ENCODE measurements at places on chromosomes 5 and 9.

- DNase-seq: peak; percentile 22
Observed at GRCh38 chr9:134290603-134291451, 35.4 kb upstream of the RXRA start.

- DNase-seq: no peak
Observed at GRCh38 chr5:72141440-72142355, 34.4 kb downstream of the MAP1B start.

GRCh38 chr9:68804911-68805889 is 100.2 kb downstream of the PIP5K1B start:
- peak; percentile 66 for DNase-seq

- no peak for DNase-seq
Observed at GRCh38 chr9:121728916-121729315, 77.5 kb downstream of the DAB2IP start.

GRCh38 chr9:92685022-92685421 is 15.1 kb upstream of the IPPK start:
- no peak for DNase-seq

- no peak for DNase-seq
Observed at GRCh38 chr5:88298425-88298824, 29.8 kb upstream of the TMEM161B start.

DNA sequence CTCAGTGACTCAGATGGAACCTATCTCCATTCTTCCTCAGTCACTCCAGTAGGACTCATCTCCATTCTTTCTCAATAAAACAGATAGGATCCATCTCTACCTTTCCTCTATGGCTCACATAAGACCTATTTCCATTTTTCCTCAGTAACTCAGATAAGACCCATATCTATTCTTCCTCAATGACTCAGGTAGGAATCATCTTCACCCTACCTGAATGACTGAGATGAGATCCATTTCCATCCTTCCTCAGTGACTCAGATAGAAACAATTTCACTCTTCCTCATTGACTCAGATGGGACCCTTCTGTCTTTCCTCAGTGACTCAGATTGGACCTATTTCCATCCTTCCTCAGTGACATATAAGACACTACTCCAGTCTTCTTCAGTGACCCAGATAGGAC is 165.1 kb downstream of the FBXO4 start:
- no peak for DNase-seq

GRCh38 chr9:73219985-73220626 is 68.4 kb downstream of the ANXA1 start:
- DNase-seq: no peak

DNA sequence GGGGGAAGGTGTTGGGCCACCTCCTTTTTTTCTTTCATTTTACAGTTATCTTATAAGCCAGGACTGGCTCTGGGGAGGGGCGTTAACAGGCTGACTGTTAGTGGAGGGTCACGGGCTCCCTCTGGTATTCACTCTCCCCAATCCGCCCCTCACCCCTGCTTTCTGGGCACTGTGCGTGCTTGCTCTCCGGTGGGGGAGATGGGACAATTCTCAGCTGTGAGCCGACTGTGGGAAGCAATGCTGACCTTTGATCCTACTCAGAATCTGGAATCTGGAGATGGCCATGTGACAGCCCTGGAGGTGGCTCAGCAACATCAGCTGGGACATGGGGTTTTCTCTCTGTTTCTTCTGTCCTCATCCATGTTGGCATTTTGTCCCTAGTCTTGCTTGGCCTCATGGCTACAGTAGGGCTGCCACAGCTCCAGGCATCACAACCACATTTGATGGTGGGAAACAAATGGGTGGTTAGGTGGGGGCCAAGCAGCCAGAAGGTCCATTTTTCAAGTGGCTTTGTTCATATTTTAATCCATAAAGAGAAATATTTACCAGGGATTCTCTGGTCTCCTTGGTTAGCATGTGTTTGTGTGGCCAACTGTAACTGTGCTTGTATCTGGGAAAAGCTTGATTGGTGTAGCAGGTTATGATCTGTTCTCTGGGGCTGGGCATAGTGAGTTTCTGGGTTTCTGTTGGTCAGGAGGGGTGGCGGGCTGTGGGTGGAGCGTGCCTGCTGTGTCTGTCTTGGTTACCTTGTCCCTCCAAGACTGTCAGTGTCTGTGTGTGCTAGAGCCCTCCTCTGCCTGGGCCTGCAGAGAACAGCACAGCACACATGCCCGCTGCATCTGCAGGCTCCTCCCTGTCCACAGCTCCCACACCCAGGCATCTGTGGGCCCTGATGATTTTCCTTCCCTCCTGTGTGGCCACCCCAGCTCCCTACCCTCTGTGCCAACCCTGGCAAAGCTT is 12.4 kb downstream of the WNK2 start:
- peak; percentile 17 for DNase-seq

DNA sequence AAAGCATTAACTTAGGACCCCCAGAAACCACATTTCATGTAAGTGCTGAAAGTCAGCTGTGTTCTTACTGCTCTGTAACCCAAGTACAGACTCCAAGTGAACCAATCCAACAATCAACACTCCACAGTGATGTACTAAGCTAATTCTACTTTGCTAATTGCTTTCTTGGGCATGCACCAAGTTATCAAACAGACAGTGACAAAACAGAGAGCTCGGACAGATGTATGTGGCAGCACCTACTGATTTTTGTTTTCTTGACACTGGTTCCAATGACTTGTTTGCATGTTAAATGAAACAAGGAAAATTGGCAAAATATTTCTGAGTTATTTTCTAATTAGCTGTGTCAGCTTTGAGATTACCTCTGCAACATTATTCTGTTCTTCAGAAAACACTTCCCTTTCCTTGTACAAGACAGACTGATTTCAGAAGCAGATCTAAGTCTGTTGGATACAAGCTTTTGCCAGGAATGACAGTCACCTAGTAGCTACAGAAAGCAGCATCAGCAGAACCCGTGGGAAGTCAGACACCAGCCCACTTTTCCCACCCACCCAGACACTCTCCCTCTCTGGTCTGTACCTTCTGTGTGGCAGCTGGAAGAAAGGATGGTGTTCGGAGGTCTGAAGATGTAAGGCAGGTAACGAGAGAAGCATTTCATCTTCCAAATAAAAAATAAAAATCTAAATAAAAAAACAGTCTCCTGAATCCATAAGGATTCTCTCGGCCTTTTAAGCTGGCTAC is 176.7 kb upstream of the PPP2R2B start:
- no peak for DNase-seq

DNA sequence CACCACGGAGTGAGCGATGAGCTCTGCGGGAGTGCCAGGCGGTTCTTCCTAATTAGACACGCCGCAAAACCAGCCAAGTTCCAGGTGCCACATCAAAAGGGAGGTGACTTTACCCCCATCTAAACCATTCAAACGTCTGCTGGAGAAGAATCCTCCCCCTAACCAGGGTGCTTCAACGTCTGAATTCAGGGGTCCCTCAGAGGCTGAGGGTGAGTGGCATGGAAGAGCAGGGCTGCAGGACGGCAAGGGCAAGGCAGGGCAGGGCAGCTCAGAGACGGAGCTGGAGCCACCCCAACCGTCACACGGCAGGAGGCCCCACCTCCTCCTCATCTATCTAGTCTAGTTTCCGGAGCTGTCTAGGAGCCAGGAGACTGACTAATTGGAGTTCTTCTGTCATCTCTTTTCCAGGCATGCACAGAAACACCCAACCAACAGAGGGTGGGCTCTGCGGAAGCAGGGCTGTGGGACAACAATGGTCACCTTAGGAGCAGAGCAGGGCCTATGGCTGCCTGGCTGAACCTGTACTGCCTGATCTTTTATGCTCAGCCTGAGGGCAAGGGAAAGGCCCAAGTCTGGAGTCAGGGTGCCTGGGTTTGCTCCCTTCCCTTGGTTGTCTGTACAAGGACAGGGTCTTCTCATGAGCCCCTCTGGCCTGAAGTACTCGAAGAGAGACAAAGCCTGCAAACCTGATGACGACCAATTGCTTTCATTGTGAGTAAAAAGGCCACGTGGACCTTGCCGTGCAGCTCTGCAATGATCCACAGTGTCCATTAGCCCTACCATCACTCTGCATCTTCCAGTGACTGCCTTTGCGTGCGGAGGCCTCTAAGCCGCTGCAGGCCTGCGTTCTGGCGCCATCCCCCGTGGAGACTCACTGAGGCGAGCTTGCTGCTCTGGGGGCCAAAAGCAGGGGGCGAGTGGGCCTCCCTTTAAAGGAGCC is 81.0 kb upstream of the SLC25A51 start:
- DNase-seq: no peak

- no peak for DNase-seq
Observed at GRCh38 chr9:97487107-97487506, 14.4 kb upstream of the TMOD1 start.

- no peak for DNase-seq
Observed at GRCh38 chr5:73940026-73940425, 314.0 kb downstream of the ARHGEF28 start.

DNA sequence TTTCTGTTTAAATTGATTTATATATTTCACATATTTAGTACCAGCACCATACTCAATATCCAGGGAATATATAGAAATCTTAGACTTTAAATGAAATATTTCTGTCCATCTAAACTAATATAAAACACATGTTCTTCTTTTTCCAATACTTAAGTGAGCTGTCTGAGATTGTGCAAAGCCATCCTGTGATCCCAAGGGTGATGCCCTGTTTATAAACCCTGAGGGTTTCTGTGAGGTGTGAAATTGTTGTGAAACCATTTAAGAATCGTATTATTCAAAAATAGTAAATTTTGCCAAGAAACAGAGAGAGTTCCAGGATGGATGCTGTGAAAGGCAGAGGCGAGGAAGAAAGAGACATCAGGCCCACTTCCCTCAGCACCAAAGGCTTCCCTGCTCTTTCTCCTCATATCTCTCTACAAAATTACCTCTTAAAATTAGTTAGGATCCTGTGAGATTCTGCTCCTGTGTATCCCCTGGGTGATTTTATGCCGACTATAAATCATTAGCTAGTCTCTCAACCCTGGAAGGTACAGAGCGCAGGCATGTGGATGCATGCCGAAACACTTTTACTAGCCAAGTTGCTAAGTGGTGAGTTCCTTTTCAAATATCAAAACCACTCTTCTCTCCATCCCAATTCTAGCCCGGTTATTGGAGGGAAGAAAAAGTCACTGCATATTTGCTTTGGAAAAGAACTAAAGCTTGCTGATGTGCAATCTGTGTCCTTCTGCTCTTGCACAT is 183.0 kb downstream of the GLIS3 start:
- DNase-seq: no peak

DNA sequence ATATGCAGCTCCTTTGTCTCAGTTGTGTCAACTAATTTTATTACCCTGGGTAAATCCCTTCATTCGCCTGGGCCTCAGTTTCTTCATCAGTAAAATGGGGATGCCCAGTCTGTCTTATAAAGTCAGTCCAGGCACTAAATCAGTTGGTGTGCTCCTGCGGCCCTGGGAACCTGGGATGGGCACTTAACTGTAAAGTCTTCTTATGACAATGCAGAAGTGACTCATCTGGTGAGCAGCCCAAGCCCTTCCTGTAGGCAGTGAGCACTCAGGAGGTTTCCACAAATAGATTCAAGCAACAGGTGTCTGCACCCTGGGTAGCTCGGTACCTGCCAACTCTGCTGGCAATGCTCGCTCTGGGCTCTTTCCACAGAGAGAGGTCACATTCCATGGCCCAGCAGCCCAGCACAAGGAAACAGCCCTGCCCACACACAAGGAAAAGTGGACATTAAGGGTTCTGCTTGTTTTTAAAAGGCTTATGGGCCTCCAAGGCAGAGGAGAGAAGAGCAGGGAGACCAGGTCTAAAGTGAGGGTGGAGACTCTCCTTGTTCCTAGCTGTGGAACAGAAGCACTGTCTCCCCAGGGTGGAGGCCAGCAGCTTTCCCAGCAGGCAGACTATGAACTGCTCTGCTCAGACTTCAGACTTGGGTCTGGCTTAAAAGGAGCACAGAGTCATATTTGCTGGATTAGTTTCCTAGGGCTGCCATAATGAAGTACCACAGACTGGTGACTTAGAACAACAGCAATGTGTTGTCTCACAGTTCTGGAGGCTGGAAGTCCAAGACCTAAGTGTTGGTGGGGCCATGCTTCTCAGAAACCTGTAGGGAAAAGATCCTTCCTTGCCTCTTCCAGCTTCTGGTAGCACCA is 89.7 kb upstream of the ADRA1B start:
- DNase-seq: no peak

- no peak for DNase-seq
Observed at GRCh38 chr5:112691758-112692157, 45.9 kb upstream of the APC start.

- no peak for DNase-seq
Observed at GRCh38 chr9:105359892-105360291, 87.9 kb upstream of the FSD1L start.

GRCh38 chr9:73149371-73150067 is 2.1 kb upstream of the ANXA1 start:
- DNase-seq: no peak

DNA sequence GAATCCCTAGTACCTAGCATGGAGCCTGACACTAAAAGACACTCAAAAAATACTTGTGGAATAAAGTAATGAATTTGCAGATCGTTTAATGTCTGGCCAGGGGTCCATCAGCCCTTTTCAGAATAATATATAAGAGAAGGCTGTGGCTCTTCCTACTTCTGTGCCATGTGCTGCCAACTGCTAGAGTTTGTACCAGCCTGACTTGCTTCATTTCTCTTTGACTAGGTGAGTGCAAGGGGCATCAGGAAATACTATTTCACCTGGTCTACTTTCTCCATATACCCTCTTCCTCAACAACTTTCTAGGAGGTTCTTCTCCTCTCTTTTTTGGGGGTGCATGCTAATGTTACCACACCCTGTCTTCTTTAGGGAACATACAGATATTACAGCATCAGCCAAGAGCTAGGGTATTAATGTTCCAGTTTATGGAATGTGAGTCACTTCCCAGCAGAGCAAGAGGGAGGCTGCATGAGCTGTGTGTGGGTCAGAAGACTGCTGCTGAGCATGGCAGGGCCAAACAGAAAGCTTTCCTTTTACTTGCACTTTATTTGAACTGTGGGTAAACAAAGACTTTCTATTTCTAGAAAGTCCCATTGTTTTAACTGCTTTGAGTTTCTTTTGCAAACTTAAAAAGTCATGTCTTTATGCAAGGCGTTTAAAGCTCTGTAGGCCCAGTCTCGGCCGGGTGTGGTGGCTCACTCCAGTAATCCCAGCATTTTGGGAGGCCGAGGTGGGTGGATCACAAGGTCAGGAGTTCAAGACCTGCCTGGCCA is 158.9 kb downstream of the ADAMTSL1 start:
- DNase-seq: no peak

GRCh38 chr5:158198636-158199035 is 339.7 kb upstream of the CLINT1 start:
- no peak for DNase-seq

GRCh38 chr5:9483243-9483642 is 62.6 kb downstream of the SEMA5A start:
- DNase-seq: no peak

DNA sequence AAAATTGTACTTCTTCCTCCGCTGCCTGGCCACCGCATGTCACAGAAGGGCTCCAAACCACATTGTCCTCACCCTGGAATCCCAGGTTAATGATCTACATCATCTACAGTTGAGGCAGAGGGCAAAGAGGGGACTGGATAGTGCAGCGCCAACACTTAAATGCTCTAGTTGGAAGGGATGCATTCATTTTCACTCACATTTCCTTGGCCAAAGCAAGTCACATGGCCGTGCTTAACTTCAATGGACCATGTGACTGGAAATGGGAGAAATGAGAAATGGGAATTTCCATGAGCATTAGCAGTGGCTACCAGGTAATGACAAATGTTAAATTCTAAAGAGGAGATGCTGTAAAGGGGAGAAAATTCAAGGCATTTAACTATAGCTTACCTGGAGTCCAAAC is 13.3 kb upstream of the GNAQ start:
- DNase-seq: no peak

- no peak for DNase-seq
Observed at GRCh38 chr5:9239626-9240025, 306.2 kb downstream of the SEMA5A start.

GRCh38 chr9:95584176-95584575 is 67.4 kb upstream of the PTCH1 start:
- no peak for DNase-seq
